CD4-positive, alpha-beta memory T cell (primary cell): ENCODE measurements at places on chromosomes 2 and 18. TPM values are rescaled to one million over a fixed set of nuclear protein-coding genes. Genes with fewer than 3 reads are reported as not detected.

Gene LRRC30
- not detected for total RNA-seq

Gene DYNAP
- total RNA-seq = not detected

Gene KLF7
- total RNA-seq = 45.5 TPM

Gene FTCDNL1
- 1.9 TPM for total RNA-seq

Gene OSBPL6
- total RNA-seq = 0.23 TPM

DNA sequence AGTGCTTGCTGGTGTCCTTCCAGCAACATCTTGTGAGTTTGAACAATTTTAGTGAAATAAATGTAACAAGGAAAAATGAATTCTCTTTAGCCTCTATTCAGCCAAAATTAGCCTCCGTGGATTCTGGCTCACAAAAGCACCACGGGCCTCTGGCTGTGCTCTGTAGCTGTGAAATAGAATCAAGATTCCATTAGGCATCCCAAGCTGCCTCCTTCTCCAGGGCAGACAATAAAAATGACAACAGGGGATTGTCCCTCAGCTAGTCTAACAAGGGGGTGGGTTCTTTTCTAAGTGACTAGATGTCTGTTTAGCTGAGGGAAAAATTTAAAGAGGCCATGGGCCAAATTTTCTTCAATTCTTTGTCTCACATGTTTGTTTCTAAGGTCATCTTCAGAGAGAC lies 254.7 kb upstream of the FIGN start:
- no peak for DNase-seq

- no peak for DNase-seq
These were observed 85.5 kb downstream of the SMAD2 start for GRCh38 chr18:47844828-47845498.

DNA sequence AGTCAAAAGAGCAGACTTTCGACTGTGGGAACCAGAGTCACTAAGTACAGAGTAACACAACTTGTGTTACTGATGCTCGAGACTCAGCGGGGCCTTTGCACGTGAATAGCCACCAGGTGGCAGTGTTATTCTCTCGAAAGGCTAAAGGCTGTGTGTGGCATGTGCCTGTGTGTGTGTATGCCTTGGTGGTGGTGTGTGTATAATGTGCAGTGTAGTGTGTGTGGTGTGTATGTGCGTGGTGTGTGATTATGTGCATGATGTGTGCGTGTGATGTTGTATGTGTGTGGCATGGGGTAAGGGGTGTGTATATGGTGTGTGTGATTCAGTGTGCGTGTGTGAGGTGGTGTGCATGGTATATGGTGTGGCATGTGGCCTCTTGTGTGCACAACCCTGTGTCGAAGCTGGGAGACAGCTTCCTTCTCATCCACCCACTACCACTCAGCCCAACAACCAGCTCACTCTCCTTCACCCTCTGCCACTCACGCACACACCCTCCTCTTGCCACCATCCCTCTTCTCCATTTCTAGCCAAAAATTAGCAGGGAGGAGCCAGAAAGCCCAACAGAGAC lies 83.0 kb upstream of the ZNF532 start:
- peak; percentile 62 for DNase-seq

- no peak for DNase-seq
These were observed 102.5 kb upstream of the LDAH start for GRCh38 chr2:20925265-20925889.

GRCh38 chr2:130912471-130912870 lies 75.8 kb downstream of the ARHGEF4 start:
- no peak for DNase-seq

DNA sequence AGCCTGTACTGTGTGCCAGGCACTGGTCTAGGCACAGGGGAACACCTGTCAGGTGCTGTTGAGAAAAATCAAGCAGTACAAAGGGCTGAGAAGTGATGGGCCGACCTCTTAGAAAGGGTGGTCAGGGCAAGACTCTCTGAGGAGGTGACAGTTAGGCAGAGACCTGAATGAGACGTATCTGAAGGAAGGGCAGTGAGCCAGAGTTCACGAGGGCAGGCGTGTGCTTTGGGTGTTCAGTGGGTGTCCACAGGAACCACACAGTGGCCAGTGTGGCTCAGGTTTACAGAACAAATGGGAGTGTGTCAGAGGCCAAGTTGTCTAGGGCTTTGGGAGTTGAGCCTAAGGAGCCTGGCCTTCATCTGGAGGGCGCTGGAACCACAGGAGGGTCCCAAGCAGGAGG lies 6.2 kb downstream of the ARMC9 start:
- no peak for DNase-seq

GRCh38 chr2:191318729-191319078 lies 73.5 kb downstream of the MYO1B start:
- DNase-seq = no peak

DNA sequence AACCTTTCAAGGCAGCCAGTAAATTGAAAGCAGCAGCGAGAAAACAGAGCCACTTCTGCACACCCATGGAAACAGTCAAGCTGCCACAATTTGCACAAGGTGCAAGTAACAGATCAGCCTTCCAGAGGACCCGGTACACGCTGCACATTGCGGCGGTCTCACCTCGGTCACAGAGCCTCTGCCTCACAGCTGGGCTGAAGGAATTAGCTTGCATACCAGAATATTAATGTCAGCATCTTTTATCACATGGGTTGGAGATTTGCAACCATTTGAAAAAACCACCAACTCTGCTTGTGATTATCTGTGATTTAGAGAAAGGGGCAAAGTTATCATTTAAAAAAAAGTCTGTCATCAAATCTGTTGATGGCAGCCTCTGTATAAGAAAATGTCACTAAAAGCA lies 330.5 kb upstream of the TCF4 start:
- no peak for DNase-seq

DNA sequence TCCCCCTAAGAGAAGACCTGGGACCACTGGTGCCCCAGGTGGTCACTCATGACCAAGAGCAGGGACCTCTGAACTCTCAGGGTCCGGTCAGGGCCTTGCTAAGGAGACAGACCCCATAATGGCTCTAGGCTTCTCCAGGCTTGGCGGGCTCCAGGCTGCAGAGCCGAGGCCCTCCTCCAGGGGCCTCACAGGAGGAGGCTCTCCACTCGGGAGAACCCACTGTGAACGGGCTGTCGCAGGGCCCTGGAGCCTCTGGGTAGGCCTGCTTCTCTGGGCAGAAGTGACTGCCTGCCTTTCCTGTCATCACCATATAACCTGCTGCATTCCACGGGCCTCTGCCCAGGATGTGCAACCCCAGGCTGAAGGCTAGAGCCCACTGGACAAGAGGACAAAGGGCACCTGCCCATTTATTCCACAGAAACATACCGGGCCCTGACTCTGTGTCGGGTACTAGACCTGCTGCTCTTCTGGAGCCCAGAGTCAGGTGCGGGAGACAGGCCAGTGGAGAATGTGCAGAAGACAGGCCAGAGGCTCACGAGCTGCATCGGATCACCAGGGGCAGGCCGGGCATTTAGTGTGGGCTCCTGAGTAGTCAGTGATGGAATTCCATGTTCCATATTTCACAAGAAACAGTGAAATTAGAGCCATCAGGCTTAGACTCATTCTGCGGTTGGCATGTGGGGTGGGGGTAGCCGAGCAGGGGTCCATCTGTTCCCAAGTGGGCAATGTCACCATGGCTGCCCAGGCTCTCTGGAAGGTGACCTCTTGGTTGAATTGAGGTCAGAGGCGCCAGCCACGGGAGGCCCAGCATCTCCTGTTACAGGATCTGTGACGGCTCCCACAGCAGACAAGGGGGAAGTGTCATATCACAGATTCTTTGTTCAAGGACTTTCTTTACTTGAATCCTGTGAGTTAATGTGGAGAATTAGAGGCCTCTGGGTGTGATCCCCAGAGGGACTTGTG lies 220.8 kb downstream of the SH3RF3 start:
- DNase-seq = no peak

DNA sequence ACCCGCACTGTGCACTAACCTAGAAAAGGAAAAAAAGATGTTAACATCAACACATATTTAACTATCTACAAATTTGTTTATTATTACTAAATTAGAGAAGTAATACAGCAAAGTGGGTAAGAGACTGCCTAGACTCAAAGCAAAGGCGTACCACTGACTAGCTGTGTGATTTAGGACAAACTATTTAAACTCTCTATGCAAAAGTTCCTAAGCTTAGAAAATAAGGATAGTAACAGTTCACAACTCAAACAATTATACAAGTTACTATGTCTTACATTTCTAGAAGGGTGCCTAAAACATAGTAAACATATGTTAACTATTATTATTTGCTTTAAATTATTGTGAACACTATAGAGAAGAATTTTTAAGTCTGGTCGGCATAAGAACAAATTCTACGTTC lies 119.4 kb downstream of the RTTN start:
- no peak for DNase-seq

DNA sequence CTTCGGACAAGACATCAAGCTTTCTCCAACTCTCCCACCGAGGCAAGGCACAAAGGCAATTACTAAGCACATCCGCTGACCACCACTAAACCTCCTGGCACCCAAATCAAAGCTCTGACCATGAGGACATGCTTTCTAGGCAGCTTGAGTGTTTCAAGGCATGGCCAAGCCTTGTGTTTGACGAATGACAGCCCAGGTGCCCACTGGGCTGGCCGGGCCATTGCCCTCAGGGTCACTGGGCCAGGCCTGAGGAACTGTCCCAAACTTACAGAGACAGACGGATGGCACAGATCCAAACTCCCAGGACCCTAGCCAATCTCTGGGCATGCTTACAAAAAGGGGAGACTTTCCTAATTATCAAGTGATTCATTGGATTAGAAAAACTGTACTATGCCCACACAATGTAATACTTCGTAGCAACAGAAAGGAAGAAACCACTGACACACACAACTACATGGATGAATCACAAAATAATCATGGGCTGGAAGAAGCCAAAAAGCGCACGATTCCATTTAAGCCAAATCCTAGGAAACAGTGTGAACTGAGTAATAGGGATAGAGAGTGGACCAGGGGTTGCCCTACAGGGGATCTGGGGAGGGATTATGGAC lies 20.2 kb downstream of the CRACDL start:
- DNase-seq = no peak
